ENCODE measurements at places on chromosomes 1 and 21. TPM values are rescaled to one million over a fixed set of nuclear protein-coding genes. Genes with fewer than 3 reads are reported as not detected.

The IL22RA1 gene
- not detected for total RNA-seq

The CYYR1 gene
- total RNA-seq: 0.10 TPM

The OR10J1 gene
- not detected for total RNA-seq

The PROK1 gene
- not detected for total RNA-seq

The PPM1J gene
- 0.63 TPM for total RNA-seq

The TMEM125 gene
- total RNA-seq: 0.10 TPM

The NTRK1 gene
- total RNA-seq: 0.31 TPM

The CAMSAP2 gene
- 2.7 TPM for total RNA-seq

The GTF2B gene
- total RNA-seq: 174 TPM

The SLC45A3 gene
- 2.0 TPM for total RNA-seq

The CFAP57 gene
- total RNA-seq: 0.10 TPM

The PLPPR4 gene
- total RNA-seq: not detected

The CELA2B gene
- total RNA-seq: not detected

The TTC39A gene
- 0.10 TPM for total RNA-seq

The KCNE1 gene
- total RNA-seq: 1.2 TPM

The RAP1GAP gene
- total RNA-seq: 0.10 TPM

The BTBD8 gene
- 2.0 TPM for total RNA-seq

The TMIGD3 gene
- total RNA-seq: not detected

The NTMT2 gene
- total RNA-seq: not detected

The DIO1 gene
- total RNA-seq: 0.21 TPM

The PGLYRP3 gene
- not detected for total RNA-seq

The AIRE gene
- total RNA-seq: 0.10 TPM

The FCRL2 gene
- total RNA-seq: 4.0 TPM

The TARBP1 gene
- 21.0 TPM for total RNA-seq

The TMEM50A gene
- total RNA-seq: 136 TPM

The AMY2A gene
- not detected for total RNA-seq

The VTCN1 gene
- not detected for total RNA-seq

The OR2T29 gene
- total RNA-seq: not detected

The CTTNBP2NL gene
- total RNA-seq: 0.63 TPM

The LGR6 gene
- total RNA-seq: 1.3 TPM

The DNASE2B gene
- total RNA-seq: not detected

The ZNF436 gene
- total RNA-seq: 4.5 TPM

The GNAI3 gene
- total RNA-seq: 8.9 TPM

The ZNHIT6 gene
- 8.6 TPM for total RNA-seq

The FCRL4 gene
- not detected for total RNA-seq

The PRMT2 gene
- 96.7 TPM for total RNA-seq

The KCNJ9 gene
- not detected for total RNA-seq

The IGSF5 gene
- not detected for total RNA-seq

The OR2AK2 gene
- total RNA-seq: 0.10 TPM

The HORMAD1 gene
- 3.3 TPM for total RNA-seq

The LRRC38 gene
- total RNA-seq: not detected

The SPRR1B gene
- not detected for total RNA-seq

The ENAH gene
- 0.52 TPM for total RNA-seq

The GJA9 gene
- total RNA-seq: not detected

The TRAF5 gene
- 20.8 TPM for total RNA-seq

The LRRIQ3 gene
- total RNA-seq: 0.21 TPM
